ENCODE measurements at places on chromosomes 12 and 14.
A peak's percentile ranks its signal among the peaks of the same experiment; 100 is the strongest.

GRCh38 chr12:118103201-118103600, 610 bp downstream of the VSIG10 start:
- H3K27me3 ChIP-seq: peaks cover 32% of the 10 kb centered on the region
- no peak for DNase-seq
- peak overlapping the region; percentile 95 for H3K4me3 ChIP-seq
- peaks cover 2% of the 10 kb centered on the region for H3K36me3 ChIP-seq

GRCh38 chr14:58354808-58355207, 40.9 kb upstream of the TOMM20L start:
- H3K27ac ChIP-seq: no peak overlapping the region
- peak overlapping the region; percentile 30 for H3K4me3 ChIP-seq
- H3K4me1 ChIP-seq: peaks cover 23% of the 10 kb centered on the region
- H3K36me3 ChIP-seq: peaks cover 37% of the 10 kb centered on the region
- no peak for DNase-seq

- no peak overlapping the region for H3K27ac ChIP-seq
- peaks cover 8% of the 10 kb centered on the region for H3K27me3 ChIP-seq
- no peak overlapping the region for H3K4me3 ChIP-seq
- no peak for DNase-seq
- H3K36me3 ChIP-seq: no peaks in the 10 kb centered on the region
These were observed 154.4 kb downstream of the TTC7B start for GRCh38 chr14:90661866-90662265.

DNA sequence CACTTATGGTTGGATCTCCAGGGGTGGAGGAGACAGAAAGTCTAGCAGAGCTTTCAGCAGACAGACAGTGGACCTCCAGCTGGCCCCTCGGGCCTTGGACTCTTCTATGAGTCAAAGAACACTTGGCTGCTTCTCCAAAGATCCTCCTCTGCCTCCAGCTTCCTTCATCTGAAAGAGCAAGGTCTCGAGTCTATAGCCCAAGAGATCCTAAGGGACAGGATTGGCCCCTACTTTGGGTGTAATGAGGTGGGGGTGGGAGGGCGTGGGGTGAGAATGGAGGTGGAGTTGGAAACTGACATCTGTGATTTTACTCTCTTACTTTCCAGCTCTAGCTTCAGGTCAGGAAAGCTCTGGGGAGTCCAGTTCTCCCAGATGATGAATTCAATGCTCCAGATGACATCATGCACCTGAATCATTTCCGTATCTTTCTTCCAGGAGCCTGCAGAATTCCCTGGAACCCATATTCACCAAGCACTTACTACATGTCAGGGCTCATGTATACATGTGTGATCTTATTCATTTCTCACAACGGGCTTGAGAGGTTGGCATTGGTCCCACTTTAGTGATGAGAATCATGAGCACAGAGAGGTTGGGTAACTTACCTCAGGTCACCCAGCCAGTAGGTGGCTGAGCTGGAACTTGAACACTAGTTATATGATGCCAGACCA, 10.2 kb upstream of the PGF start:
- H3K36me3 ChIP-seq: no peaks in the 10 kb centered on the region
- peaks cover 31% of the 10 kb centered on the region for H3K27me3 ChIP-seq
- H3K4me1 ChIP-seq: no peaks in the 10 kb centered on the region
- no peak overlapping the region for H3K4me3 ChIP-seq
- no peak for DNase-seq

DNA sequence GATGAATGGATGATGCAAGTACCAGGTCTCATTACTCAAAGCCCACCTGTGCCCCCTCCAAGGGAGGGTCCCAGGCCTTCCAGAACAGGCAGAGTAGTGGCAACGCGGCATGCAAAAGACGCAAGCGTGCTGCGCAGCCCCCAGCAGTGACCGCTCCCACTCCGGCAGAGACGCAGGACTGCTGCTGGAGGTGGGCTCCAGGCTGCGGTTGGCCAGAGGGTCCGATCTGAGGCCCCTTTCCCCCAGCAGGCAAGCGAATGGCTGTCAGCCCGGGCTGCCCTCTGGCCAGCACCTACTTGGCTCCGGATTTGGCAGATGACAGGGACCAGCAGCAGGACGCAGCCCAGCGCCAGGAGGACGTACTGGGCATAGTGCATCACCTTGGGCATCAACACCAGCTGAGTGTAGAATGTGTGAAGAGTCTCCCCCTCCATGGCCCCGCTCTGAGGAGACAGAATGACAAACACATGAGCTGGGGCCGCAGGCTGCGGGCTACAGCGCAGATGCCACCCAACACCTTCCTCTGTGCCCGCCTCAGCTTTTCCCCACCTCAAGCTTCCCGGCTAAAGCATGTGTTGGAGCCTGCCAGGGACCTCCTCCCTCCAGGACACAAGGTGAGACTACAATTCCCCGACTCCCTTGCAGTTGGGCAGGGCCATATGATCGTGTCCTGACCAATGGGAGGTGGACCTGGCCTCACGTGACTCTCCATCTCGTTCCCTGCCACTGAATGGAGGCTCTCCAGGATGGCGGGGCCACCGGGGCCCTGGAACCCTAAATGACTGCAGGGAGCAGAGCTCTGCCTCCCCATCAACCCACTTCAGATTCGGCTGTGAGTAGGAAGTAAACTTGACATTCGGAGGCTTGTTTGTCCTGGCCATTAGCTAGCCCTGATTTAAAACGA, 77.4 kb downstream of the SCARB1 start:
- no peak overlapping the region for H3K27ac ChIP-seq
- H3K36me3 ChIP-seq: peaks cover 4% of the 10 kb centered on the region
- H3K27me3 ChIP-seq: no peaks in the 10 kb centered on the region

GRCh38 chr12:112961074-112961473, 17.2 kb upstream of the OAS2 start:
- no peak for DNase-seq
- H3K4me3 ChIP-seq: no peak overlapping the region
- H3K36me3 ChIP-seq: peaks cover 68% of the 10 kb centered on the region

DNA sequence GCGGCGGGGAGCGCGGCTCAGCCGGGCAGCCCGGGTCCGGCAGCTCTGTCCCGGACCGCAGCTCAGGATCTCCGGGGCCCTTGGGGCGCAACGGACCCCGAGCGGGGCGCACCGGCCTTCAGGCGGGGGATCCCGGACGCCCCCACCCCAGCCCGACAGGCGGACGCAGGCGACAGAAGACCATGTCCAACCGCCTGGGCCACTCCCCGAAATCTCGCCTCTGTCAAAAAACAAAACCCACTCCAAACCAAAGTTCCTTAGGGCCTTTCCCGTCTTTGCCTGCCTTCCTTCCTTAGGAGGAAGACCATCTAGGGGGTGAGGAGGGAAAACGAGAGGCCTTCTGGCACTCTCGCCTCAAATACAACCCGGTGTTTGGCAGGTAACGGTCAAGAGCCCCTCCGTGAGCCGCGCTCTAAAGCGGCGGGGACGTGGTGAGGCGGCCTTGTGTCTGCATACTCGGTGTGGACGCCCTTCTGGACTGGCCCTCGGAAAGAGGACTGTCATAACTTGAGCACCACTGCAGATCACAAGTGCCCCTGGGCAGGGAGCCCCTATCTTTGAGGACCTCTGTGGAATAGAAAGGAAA, 604 bp downstream of the HCFC2 start:
- peak overlapping the region; percentile 91 for H3K4me3 ChIP-seq
- peaks cover 33% of the 10 kb centered on the region for H3K4me1 ChIP-seq
- H3K36me3 ChIP-seq: peaks cover 14% of the 10 kb centered on the region
- H3K27me3 ChIP-seq: peaks cover 20% of the 10 kb centered on the region

DNA sequence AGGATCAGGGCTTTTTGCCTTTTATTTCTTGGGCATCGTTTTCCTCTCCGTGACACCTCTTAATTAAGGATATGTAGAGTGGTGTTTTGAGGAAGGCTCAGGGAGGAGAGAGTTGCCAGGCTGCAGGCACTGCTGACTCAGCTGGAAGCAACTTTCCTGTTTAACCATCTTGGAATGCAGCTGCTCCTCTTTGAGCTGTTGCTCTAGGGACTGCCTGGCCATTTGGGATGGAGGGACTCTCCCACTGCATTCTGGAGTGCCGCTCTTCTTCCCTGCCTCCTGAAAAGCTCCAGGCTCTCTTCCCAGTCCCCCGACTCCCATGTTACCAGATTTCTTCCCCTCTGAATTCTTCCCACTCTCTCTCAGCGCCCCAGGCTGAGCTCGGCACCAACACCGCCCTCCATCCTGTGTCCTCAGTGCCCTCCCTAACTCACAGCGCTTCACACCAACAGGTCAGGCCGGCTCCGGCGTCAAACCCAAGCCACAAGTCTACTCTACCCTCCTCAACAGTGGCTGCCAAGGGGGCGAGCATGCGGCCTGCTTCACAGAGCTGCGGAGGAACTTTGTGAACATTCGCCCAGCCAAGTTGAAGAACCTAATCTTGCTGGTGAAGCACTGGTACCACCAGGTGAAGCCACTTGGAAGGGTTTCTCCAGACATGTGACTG, 5.9 kb downstream of the OAS3 start:
- peaks cover 48% of the 10 kb centered on the region for H3K36me3 ChIP-seq
- DNase-seq: no peak
- H3K4me1 ChIP-seq: peaks cover 37% of the 10 kb centered on the region

DNA sequence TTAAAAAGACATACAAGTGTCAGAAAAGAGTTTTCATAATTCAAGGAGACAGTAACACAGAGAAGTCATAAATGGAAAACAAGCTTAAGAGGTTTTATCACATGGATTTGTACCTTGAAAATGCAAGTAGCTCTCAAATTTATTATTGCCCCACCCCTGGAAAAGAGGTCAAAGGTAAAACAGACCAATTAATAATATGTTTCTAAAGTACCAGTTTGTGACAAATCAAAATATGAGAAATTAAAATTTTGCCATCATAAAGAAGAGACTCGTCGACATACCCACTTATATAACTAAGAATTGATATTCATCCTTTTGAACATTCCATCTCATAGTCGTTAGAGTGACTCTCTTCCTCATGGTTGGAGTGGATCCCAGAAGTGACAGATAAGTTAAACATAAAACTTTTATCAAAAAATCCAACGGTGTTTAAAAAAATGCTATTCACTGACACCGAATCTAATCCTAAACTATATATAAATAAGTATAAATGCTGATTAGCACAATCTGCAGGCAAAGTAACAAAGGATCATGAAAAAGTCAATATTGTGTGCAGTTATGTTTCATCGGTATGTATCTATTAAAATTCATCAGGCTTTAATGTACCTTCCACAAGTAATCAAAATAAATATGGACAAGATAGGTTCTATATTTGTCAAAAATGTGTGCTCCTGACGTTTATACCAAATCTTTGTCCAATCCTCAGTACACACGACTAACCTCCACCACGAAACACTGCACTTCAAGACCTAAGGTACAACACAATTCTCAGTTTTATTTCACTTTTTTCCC, 2.3 kb downstream of the CORO1C start:
- H3K27ac ChIP-seq: no peak overlapping the region
- H3K27me3 ChIP-seq: peaks cover 18% of the 10 kb centered on the region
- DNase-seq: no peak
- peaks cover 52% of the 10 kb centered on the region for H3K4me1 ChIP-seq
- no peak overlapping the region for H3K4me3 ChIP-seq

DNA sequence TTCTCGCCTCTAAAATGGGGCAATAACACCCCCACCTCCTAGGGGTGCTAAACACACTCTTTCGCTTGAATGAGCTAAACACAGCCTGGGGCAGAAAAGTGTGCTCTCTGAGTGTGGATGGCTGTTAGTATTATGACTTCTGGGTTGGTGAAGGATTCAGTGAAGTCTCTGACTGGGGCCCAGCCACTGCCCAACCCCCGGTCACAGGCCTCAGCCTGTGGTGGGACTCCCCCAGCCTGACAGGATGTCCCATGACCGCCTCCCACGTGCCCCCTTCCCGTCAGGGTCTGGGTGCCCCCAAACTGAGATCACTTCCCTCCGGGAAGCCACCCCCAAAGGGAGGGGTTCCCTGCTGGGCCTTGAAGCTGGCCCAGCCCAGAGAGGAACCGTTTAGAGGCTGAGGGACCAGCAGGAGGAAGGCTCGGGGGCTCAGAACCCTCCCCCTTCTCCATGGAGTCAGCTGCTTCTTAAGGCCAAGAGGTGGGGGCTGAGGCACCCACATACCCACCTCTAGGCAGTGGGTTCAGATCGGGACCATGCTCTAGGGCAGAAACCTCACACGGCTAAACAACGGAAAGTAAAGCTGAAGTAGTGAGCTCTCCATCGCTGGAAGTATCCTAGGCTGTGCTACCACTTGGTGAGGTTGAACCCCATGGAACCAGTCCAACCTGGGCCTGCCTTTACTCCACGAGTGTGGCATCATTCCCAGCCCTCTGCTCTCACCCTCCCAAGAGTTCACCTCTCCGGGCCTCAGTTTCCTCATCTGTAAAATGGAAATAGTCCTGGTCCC, 13.8 kb downstream of the DTX1 start:
- peak overlapping the region; percentile 40 for H3K27ac ChIP-seq
- peaks cover 8% of the 10 kb centered on the region for H3K4me1 ChIP-seq
- DNase-seq: peak; percentile 12

DNA sequence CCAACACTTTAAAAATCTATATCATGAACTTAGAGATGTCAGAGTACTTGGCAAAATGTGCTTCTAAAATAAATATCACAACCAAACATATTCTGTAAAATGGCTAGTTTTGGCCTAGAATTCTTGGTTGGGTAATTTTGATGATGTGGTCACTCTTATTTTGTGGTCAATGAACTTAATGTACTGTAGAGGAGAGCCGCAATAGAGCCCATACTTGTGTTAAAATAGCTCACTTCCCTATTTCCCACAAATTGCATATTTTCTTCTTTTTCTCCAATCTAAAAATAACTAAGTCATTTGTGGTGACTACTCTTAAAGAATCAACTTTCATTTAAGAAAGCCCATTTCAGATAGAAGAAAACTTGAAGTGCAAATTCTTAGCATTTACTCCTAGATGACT, 619.4 kb downstream of the CCER1 start:
- H3K36me3 ChIP-seq: no peaks in the 10 kb centered on the region
- no peaks in the 10 kb centered on the region for H3K27me3 ChIP-seq
- DNase-seq: no peak
- H3K27ac ChIP-seq: no peak overlapping the region
- no peaks in the 10 kb centered on the region for H3K4me1 ChIP-seq

- no peak overlapping the region for H3K4me3 ChIP-seq
- H3K27me3 ChIP-seq: peaks cover 1% of the 10 kb centered on the region
- H3K27ac ChIP-seq: no peak overlapping the region
- DNase-seq: no peak
- no peaks in the 10 kb centered on the region for H3K4me1 ChIP-seq
- no peaks in the 10 kb centered on the region for H3K36me3 ChIP-seq
These were observed 340.3 kb upstream of the ATP2B1 start for GRCh38 chr12:90048918-90049317.

DNA sequence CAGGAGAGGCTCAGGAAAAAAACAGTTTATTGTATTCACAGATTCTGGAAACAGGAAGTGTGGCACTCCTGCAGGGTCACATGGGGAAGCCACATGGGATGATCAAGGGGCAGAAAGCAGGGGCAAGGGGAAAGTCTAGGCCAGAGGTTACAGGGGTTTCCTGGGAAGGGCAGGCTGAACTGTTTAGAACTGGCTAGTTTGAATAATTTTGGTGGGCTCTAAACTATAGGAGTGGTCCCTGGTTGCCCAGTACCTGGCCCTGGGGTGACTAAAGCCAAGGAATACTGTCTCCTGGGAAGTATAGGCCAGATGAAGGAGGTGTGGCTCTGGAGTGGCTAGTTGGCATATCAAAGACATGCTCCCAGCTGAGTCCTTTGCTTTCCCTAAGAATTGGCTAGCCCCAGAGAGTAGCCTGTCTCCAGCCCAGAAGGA, 169.2 kb downstream of the SLC41A2 start:
- peaks cover 2% of the 10 kb centered on the region for H3K27me3 ChIP-seq
- no peak for DNase-seq
- H3K4me3 ChIP-seq: no peak overlapping the region
- H3K4me1 ChIP-seq: peaks cover 8% of the 10 kb centered on the region
- no peak overlapping the region for H3K27ac ChIP-seq
